Diencephalon (tissue), 1 donor: ENCODE measurements at places on chromosomes 1 and 21. TPM values are rescaled to one million over a fixed set of nuclear protein-coding genes. Genes with fewer than 3 reads are reported as not detected.

Gene TRAF3IP3
- 0.46 TPM for total RNA-seq

Gene LRRC41
- 54.0 TPM for total RNA-seq

Gene IL20
- not detected for total RNA-seq

Gene CCDC185
- total RNA-seq: 0.23 TPM

Gene OR1C1
- total RNA-seq: not detected

Gene SNX7
- 36.7 TPM for total RNA-seq

Gene BCL2L15
- total RNA-seq: 0.69 TPM

Gene PLEKHM2
- total RNA-seq: 36.4 TPM

Gene ADAMTS1
- total RNA-seq: 5.8 TPM

Gene SYTL1
- total RNA-seq: 0.46 TPM

Gene PPP1R8
- total RNA-seq: 46.6 TPM

Gene FAM110D
- total RNA-seq: 0.92 TPM

Gene LAX1
- 0.23 TPM for total RNA-seq

Gene TIE1
- 19.6 TPM for total RNA-seq

Gene S100A7
- not detected for total RNA-seq

Gene SIM2
- total RNA-seq: 0.46 TPM

Gene HAX1
- total RNA-seq: 61.1 TPM

Gene POTED
- not detected for total RNA-seq

Gene AMY2A
- total RNA-seq: not detected

Gene SFN
- not detected for total RNA-seq

Gene RRP1B
- total RNA-seq: 24.5 TPM

Gene ATPAF1
- 39.4 TPM for total RNA-seq

Gene MATN1
- total RNA-seq: 0.46 TPM

Gene S100A3
- total RNA-seq: not detected

Gene CNR2
- total RNA-seq: not detected

Gene TADA1
- 51.2 TPM for total RNA-seq

Gene MROH9
- total RNA-seq: not detected

Gene AUNIP
- 2.3 TPM for total RNA-seq

Gene LEMD1
- total RNA-seq: 4.6 TPM

Gene KCNA3
- 28.8 TPM for total RNA-seq

Gene GBP2
- 0.46 TPM for total RNA-seq

Gene DIRAS3
- 23.1 TPM for total RNA-seq

Gene HNRNPCL1
- total RNA-seq: not detected

Gene KCNK2
- total RNA-seq: 34.8 TPM

Gene ZNF684
- 7.4 TPM for total RNA-seq

Gene SELENBP1
- 12.7 TPM for total RNA-seq

Gene TMIGD3
- 4.8 TPM for total RNA-seq

Gene RIMKLA
- total RNA-seq: 25.4 TPM

Gene UTS2
- total RNA-seq: not detected

Gene WDR26
- 80.7 TPM for total RNA-seq

Gene KIFAP3
- 234 TPM for total RNA-seq

Gene LCE3E
- not detected for total RNA-seq

Gene SPRR2A
- not detected for total RNA-seq

Gene ZNF648
- total RNA-seq: 1.4 TPM

Gene EDARADD
- 1.8 TPM for total RNA-seq

Gene MNDA
- 7.4 TPM for total RNA-seq

Gene CHRNB2
- 31.6 TPM for total RNA-seq

Gene CCDC24
- 6.2 TPM for total RNA-seq

Gene FAM72C
- 1.8 TPM for total RNA-seq

Gene TNFRSF8
- not detected for total RNA-seq

Gene TNFRSF1B
- total RNA-seq: 3.9 TPM

Gene DIO1
- total RNA-seq: not detected

Gene CHML
- 75.4 TPM for total RNA-seq

Gene FCRL3
- not detected for total RNA-seq

Gene IPP
- 13.1 TPM for total RNA-seq

Gene MTF1
- 4.2 TPM for total RNA-seq

Gene APCS
- total RNA-seq: not detected
